Stimulated activated CD4-positive, alpha-beta T cell treated with anti-CD3 and anti-CD28 coated beads, Interleukin-12 subunit alpha, Interleukin-12 subunit beta, amount 100 ng/mL, for 24 hours (primary cell): ENCODE measurements at places on chromosomes 2 and 18.

DNA sequence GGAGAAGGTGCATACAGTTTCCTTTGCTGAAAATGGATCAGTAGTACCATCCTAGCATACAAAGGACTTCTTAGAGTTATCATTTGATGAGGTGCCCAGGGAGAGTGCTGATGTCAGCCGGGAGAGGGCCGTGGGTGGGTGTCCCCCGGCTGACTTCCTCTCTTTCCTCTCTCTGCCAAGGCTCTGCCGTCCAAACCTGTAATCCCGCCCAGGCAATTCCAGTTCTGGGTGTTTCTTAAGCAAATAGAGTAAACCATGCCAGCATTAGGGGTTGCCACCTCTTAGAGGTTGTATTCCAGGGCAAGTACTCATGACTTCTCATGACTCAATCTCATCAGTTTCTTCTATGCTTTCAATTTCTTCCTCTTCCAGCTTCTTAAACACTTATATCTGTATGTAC, 117.2 kb downstream of the GATA6 start:
- no peak for DNase-seq

DNA sequence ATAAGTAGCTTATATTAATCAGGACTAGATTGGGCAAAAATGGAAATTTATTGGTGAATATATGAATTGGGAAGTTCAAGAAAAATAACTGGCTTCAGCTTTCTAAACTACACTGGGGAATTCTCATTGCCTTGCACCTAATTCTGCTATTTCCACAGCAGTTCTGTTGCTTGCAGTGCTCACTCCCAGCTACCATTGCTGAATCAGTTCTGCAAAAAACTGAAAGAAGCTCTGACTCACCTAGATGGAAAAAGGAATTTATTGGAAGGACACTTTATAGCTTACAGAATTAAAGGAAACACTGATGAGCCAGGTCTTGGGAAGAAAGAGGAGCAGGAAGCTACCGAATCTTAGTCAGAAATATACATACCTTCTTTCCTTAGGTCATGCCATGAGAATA, 60.3 kb upstream of the ACVR1 start:
- DNase-seq, result no peak

- no peak for DNase-seq
Observed at GRCh38 chr2:143742581-143742980, 613.4 kb downstream of the ARHGAP15 start.

GRCh38 chr18:13258921-13259320, 40.4 kb downstream of the LDLRAD4 start:
- DNase-seq, result no peak

DNA sequence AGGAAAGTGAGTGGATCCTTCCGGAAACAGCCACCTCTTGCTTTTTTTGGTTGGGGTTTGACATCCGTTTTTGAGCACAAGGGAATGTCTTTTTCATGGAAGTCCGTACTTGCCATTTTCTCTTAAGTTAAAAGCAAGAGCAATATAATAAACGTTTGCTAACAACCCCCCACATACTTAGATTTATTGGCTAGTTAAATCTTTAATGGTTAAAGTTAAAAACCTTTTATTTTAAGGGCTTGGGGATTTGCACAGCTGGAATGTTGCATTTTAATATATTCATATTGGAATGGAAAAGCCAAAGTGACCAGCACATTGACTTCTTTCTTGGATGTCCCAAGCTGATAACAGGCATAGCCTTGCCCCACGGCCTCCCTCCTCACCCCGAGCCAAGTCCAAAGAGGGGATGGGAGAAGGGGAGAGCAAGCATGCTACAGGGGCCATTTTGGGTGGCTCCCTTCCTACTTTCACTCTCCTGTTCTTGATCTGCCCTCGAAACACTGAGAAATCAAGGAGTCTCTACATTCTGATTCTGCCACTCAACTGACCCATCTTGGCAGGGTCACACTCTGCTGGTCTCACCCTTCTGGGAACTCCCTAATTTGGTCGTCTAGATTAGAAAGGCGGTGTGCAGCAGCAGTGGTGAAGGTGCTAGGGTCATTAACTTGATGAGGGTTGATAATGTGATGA, 48.1 kb upstream of the PKDCC start:
- DNase-seq, result no peak

- no peak for DNase-seq
Observed at GRCh38 chr2:206023183-206023582, 62.8 kb downstream of the INO80D start.

GRCh38 chr18:37334631-37335408, 230.8 kb downstream of the CELF4 start:
- DNase-seq, result no peak

DNA sequence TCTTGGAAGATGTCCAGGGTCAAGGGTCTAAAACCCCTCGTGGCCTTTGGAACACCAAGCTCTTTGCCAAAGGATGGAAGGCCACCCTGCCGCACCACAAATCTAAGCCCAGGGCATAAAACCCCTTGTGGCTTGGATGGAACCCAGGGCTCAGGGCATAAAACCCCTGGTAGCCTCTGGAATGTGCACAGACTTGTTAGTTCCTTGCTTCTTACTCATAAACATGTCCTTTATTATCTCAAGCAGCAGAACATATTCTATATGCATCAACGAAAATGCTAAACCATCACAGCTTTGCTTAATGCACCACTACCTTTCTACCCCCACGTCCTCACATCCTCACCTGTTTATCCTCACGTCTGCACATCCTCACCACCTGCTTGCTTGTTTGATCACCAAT, 998.0 kb downstream of the DSC3 start:
- no peak for DNase-seq

DNA sequence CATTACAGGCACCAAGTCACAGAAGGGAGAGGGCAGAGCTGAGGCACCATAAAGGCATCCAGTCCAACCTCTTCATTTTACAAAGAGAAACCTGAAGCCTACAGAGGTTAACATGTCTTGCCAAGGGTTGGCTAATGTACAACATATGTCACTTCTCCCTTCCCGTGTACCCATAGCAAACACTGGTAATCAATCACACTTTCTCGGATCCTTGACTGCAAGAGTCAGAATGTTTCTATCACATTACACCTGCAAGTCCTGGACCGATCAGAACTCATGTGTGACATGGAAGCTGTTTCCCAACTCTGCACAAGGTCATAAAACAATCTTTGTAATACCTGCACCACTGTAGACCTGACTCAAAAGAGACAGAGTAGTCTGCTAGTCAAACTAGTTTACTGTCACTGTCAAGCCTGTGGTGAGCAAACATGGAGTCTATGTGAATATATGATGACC, 6.0 kb downstream of the ANKRD44 start:
- DNase-seq, result no peak

GRCh38 chr18:63837590-63837989, 49.9 kb upstream of the SERPINB2 start:
- no peak for DNase-seq

DNA sequence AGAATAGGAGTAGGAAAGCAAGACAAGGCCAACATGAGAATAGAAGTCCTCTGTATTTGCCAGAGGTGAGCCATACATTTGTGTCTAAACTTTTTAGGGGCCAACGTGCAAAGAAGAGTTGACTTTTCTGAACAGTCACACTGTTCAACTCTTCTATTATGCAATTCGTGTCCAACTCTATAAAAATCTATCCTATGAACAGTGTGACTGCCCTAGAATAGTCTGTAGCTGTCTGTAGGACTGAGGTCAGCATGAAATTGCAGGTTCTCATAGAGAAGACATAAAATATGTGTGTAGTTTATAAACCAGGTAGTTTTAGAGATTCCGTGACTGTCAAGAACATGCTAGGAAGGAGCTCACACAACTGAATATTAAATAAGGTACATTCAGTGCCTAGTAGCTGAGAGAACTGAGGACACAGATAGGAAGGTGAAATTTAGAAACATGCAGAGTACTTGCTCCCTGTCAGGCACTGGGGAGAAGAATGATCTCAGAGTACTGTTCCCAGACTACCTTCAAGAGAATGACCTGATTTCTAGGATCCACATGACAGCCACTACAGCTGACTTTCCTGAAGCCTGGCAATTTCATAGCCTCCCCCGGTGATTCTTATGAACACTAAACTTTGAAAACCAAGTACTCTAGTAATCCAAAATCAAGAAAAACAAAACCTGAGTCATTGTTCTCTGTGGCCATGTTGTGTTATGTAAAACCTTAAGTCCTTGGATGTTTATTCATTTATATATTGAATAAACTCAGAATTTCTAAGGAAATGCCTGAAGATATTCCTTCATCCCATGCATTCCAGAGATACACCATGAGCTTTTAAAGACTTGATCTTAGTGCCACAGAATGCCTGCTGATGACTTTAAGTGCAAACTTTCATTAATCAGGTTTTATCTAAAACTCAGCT, 201.5 kb upstream of the BOD1L2 start:
- no peak for DNase-seq

GRCh38 chr18:31648966-31649429, 35.4 kb downstream of the B4GALT6 start:
- no peak for DNase-seq

DNA sequence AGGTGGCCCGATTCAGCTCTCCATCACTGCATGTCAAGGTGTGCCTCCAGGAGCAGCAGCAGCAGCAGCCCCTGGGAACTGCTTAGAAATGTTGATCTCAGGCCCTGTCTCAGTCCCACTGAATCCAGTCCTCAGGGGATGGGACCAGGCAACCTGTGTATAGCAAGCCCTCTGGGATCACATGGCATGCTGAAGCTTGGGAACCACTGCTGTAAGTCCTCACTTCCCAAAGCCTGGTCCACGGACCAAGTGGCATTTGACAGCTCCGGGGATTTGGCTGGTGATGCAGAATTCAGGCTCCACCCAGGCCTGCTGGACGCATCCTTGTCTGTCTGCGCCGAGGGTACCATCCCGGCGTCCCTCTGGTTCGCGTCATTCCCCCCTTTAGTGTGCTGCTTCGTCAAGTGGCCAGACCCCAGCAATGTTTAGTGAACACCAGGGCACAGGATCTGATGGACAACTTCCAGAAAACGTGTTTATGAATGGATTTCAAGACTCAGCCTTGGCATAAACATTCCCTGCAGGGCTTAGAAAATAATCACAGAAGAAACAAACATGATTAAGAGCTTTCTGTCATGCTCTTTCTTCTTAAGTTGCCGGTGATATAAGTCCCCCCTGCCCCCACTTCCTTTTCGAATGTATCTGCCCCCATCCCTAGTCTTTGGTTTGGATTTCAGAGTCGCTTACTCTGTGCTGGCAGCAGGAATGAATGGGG, 234.0 kb downstream of the GBX2 start:
- no peak for DNase-seq

DNA sequence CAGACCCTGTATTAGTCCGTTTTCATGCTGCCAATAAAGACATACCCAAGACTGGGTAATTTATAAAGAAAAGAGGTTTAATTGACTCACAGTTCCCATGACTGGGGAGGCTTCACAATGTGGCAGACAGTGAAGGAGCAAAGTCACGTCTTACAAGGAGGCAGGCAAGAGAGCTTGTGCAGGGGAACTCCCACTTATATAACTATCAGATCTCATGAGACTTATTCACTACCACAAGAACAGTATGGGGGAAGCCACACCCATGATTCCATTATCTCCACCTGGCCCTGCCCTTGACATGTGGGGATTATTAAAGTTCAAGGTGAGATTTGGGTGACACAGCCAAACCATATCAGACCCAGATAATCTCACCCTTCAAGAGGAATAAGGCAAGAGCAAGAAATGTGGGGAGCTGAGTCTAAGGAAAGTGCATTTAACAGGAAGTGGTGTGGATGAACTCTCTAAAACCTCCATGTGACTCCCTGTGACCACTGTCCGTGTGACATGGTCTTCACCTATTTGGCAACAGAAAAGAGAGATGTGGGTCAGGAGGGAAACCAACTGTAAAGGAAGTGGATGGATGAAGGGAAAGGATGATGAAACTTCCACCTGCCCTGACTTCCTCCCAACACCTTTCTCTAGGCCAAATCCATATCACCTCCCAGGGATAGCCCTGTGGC, 110.6 kb downstream of the ATL2 start:
- DNase-seq, result no peak

- DNase-seq, result no peak
Observed at GRCh38 chr2:17036361-17036760, 370.7 kb upstream of the CYRIA start.

GRCh38 chr2:155815851-155816250, 516.7 kb downstream of the NR4A2 start:
- DNase-seq, result no peak

DNA sequence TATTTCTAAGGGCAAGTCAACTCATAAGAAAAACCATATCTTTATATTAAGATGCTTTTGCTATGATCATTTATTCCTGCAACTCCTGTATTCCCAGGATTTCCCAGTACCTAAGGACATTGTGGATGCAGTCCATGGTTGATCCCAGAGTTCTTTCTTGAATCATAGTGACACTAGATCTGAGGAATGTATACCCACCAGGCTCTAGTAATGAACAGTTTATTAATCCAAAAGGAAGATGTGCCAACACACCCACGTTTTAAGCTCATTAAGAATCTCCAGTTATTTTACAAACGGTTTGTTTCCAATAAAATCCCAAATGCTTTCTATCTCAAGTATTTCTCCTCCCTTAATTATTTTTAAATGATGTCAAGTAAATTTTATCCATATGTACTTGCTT, 210.8 kb upstream of the ZEB2 start:
- DNase-seq, result no peak

DNA sequence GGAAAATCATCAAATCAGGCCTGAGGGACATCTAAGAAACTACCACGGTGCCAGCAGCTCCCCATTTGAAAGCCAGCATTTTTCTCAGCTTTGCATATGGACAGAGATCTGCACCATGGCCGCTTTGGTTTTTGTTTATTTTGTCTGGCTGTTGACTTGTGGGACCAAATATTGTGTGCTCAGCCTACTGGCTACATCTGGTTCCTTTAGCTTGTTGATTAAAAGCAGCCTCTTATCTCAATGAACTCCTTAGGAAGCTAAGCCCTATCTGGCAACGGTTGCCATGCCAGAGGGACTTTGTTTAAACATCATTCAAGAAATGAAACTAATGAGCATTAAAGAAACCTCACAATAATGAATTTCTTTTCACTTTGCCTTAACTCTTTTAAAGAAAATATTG, 32.4 kb upstream of the CCDC150 start:
- DNase-seq, result no peak

GRCh38 chr2:133586978-133587377, 18.7 kb upstream of the NCKAP5 start:
- DNase-seq, result no peak
